ENCODE measurements at places on chromosomes 4 and X.

GRCh38 chrX:2187352-2188115 is 313.2 kb downstream of the DHRSX start:
- no peak for DNase-seq

- no peak for DNase-seq
Observed at GRCh38 chrX:9619581-9619980, 146.1 kb downstream of the GPR143 start.

- DNase-seq = no peak
Observed at GRCh38 chrX:10087391-10087790, 69.4 kb upstream of the CLCN4 start.

DNA sequence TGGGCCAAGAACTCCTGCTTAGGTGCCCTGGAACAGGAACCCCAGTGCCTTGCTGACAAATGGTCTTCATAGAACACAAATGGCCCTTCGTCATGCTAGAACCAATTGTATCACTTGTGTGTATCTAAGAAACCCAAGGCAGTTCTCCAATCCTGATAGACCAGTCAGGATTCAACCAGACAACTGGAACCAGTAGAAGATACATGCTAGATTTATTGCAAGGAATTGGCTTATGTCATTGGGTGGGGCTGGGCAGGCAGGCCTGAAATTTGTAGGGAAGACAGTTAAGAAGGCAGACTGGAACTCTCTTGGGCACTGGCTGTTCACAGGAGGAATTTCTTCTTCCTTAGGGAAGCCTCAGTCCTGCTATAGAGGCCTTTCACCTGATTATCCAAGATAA is 17.0 kb upstream of the TBL1X start:
- DNase-seq = no peak

GRCh38 chr4:171024720-171025303 is 788.4 kb upstream of the GALNTL6 start:
- DNase-seq = no peak

DNA sequence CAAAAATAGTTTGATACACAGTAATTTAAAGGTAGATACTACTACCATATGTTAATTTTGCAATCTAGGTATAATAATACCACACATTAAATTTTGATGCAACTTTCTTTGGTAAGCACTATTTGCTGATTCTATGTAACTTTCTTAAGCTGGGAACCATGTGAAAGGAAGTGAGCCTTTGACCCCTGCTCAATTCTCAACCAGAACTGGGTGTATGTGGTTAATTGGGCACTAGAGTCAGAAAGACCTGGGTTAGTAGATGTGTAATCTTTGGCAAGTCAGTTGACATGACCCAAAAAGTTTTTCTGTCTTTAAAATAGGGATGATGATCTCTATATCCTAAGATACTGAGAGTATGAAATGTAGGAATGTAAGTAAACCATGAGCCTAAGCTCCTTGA is 22.4 kb downstream of the TLR2 start:
- DNase-seq = no peak

GRCh38 chrX:138858438-138858837 is 146.9 kb upstream of the FGF13 start:
- no peak for DNase-seq

DNA sequence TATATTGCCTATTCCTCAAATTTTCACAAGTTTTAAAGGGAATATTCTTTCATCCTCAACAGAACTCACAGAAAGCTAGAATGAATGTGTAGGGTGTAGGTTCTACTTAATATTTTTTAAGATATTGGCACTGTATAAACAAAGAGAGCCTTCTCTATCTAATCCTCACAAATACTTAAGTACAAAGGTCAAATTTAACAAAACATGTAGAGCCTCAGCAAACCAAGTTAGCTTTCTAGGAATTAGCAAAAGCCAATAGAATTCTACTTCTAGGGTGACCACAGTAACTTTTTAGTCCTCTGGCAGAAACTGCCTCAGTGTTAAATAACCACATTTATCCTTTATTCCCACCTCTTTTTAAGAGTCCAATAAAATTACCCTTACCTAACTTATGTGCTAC is 19.3 kb downstream of the DHX15 start:
- no peak for DNase-seq

DNA sequence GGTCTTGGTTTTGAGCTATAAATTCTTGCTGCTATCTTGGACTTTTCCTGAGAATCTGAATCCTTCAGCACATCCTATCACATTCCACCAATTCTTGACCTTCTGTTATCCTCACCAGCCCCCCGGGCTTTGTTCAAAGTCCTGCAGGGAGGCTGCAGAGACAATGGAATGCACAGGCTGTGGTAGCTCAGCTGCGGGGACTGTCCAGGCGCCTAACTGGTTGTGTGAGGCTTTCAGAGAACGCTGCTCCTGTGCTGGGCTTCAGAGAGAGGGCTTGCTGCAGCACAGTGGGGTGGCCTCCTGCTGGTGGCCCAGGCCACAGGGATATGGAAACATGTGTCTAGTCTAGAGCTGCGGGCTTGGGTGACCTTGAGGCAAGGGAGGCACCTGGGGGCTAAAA is 196.3 kb upstream of the GATB start:
- DNase-seq = no peak

GRCh38 chrX:105781804-105782203 is 40.5 kb upstream of the NRK start:
- no peak for DNase-seq

DNA sequence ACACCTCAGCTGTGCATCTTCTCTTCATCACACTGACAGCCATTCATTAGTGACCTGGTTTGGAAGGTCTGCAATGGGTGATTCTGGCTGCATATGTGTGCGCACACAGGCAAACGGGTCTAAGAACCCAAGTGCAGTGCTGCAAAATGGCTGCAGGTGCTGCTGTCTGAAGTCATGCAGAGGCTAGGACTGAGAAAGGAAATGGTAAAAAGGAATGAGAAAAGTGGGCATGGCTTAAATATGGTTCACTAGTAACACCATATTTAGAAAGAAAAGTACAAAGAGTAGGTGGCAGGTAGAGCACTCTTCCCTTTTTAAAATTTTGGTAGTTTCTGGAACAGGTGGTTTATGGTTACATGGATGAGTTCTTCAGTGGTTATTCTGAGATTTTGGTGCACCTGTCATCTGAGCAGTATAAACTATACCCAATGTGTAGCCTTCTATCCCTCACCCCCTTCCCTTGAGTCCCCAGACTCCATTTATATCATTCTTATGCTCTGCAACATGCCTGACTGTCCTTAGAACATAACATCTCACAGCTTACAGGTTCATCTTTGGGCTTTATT is 78.4 kb downstream of the CCNG2 start:
- no peak for DNase-seq

DNA sequence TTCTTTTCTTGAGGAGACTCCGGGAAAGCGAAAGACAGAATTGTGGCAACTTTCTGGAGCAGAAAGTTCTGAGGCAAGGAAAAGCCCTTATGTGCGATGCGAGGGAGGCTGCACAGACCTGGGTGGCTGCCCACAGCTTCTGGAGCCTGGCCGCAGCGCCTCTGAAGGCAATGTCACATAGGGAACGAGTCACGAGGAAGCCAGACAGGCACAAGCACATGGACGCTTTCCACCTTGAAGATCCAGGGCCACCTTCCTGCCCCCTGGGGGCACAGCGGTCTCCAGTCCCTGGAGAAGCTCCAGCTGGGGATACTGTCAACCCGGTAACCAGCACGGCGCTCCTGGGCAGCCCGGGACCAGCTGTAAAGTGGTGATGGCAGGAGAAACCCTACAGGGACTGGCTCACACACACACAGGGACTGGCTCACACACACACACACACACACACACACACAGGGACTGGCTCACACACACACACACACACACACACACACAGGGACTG is 69.8 kb downstream of the MTNR1A start:
- DNase-seq = no peak

- DNase-seq = no peak
Observed at GRCh38 chr4:105923497-105924238, 28.4 kb downstream of the NPNT start.

DNA sequence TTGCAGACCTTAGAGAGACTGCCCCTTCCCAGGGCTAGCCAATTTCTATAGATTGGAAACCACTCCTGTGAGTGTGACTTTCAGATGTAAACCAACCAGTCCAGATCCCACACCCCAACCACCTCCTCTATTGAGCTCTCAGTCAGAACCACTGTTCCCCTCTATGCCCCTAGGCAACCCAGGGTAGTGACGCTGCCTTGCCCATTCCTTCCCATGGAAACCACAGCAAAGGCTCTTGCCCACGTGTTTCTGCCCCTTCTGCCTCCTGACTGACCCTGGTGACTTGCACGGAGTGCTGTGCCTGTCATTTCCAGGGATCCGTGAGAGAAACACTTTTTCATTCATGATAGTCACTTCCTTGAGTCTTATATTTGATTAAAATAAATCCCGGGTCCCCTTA is 32.4 kb downstream of the CYTL1 start:
- no peak for DNase-seq

GRCh38 chrX:13386636-13387035 is 66.8 kb upstream of the ATXN3L start:
- no peak for DNase-seq

- DNase-seq = no peak
Observed at GRCh38 chr4:99156992-99157391, 12.9 kb upstream of the ADH4 start.

DNA sequence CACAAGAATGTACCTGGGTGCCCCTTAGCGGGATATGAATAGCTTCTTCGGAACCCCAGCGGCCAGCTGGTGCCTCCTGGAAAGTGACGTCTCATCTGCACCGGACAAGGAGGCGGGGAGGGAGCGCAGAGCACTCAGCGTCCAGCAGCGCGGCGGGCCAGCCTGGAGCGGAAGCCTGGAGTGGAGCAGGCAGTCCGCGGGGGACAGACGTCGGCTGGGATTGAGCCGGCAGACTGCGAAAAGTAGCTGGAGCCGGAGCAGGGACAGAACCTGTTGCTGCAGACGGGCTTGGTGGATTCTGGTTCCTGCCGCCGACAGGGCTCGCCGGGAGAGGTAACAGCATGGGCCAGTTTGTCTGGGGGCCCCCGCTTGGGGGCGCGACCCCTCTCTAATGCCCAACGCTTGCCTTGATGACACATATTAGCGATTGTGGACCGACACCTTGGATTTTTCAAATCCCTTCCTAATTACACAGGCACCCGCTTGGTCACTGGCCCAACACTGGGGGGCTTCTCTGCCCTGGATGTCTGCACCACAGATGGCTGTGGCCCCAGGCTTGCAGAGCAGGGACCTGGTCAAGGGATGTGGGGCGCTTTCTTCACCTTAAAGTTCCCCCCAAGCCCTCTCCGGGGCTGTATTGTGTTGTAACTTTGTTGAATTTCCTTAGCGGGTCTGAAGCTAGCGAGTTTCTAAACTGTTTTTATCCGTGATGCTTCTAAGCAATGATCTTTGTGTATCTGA is at the start of gene NPFFR2:
Gene NPFFR2, plus strand, starts transcription at position 133 of the 741 bp plus-strand sequence. CDS start 96,592 bp downstream, outside the sequence.
- DNase-seq = no peak

DNA sequence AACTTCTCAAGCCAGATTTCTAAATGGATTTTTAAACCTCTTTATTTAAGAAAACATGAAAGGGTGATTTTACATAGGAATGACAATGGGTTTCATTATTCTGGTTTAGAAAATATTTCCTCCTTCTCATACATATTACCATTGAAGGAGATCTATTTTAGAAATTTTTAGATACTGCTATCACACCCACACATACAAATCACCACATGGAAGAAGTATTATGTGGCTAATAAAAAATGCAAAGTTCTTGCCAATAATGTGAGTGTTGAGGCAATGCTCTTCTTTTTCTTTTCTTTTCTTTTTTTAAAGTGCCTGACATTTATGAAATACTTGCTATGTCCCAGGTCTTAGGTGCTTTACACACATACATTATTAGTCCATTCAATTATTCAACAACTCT is 6.8 kb downstream of the STAP1 start:
- no peak for DNase-seq

DNA sequence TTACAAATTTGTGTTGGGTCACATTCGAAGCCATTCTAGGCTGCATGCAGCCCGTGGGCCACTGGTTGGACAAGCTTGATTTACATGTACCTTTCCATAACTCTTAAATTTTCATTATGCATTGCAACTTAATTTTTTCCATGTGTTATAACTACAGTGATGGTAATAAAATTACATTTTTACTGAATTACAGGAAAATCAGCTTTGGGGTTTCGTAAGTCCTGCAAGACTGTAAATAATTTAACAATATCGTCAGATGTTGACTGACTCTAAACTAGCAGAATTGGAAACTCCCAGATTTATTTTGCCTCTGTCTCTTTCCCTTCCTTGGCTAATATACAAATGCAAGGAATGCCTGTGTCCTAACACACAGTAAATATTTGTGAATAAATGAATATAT is 88.0 kb upstream of the RAPGEF2 start:
- DNase-seq = no peak

DNA sequence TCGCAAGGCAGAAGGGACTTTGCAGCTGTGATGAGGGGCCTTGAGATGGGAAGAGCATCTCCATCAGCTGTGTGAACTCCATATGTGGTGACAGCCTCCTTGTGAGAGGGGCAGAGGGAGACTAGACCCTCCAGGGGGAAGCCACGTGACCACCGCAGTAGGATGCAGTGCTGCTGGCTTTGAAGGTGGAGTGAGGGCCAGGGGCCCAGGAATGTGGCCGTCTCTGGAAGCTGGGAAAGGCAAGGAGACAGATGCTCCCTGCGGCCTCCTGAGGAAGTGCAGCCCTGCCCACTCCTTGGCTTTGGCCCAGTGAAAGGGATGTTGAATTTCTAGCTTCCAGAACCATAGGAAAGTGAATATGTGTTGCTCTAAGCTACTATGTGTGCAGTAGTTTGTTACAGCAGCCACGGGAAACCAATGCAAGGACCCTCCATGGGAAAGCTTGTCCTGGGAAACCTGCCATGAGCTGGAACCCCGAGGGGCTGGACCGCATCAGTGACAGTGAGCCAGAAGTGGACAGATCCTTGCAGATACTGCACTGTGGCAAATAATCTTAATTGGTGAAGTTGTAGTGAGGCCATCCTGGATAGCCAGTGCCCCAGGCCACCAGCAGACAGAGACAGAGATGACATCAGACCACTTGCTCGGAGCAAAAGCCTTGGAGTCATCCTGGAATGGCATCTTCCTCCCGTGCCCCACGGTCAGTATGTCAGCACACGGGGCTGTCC is 35.4 kb upstream of the SORCS2 start:
- DNase-seq = no peak

- no peak for DNase-seq
Observed at GRCh38 chr4:24924309-24924781, 11.5 kb upstream of the CCDC149 start.
